ENCODE measurements at places on chromosomes 2 and 18.

- DNase-seq = no peak
Measured at GRCh38 chr2:159614534-159615366, 1.6 kb downstream of the BAZ2B start.

GRCh38 chr2:197893403-197894177 lies 89.2 kb downstream of the PLCL1 start:
- DNase-seq = no peak

GRCh38 chr2:62248226-62248625 lies 52.3 kb downstream of the B3GNT2 start:
- no peak for DNase-seq

DNA sequence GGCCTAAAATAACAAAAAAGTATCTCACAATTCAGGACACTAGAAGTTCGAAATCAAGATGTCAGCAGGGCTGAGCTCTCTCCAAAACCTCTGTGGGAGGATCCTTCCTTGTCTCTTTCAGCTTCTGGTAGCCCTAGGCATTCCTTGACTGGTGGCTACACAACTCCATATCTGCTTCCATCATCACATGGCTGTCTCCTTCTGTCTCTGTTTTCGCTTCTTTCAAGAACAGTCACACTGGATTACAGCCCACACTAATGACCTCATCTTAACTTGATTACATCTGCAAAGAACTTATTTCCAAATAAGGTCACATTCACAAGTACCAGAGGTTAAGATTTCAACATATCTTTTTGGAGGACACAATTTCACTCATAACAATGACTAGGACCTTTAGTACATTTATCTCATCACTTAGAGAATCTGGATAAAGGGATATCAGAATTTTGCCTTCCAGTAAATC lies 275.2 kb downstream of the IRS1 start:
- no peak for DNase-seq
